T-cell (primary cell): ENCODE measurements at places on chromosomes 13 and 19. TPM values are rescaled to one million over a fixed set of nuclear protein-coding genes. Genes with fewer than 3 reads are reported as not detected.

The KLHL1 gene
- total RNA-seq: not detected

The SLC10A2 gene
- not detected for total RNA-seq

- H3K36me3 ChIP-seq: no peaks in the 10 kb centered on the region
- DNase-seq: no peak
- H3K4me3 ChIP-seq: no peak overlapping the region
- H3K27ac ChIP-seq: no peak overlapping the region
- H3K27me3 ChIP-seq: peaks cover 10% of the 10 kb centered on the region
Observed at GRCh38 chr13:99898421-99898820, 73.1 kb downstream of the ZIC5 start.

DNA sequence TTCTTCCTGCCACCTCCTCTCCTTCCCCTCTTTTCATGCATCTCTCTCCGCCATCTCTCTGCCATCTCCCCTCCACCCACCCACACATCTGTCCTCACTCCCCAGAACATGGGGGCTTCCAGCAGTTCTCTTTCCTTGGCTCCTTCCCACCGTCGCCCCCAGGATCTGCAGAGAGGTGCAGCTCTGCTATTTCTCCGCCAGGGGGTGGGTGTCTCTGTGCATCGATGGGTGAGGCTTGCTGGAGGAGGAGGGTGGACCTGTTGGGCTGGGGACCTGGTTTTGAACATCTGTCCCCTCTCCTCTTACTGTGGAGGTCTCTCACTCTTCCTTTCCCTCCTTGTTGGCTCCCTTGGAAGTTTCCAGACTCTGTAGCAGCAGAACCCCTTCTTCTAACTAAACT is 51.7 kb downstream of the MYH14 start:
- DNase-seq: no peak
- H3K27ac ChIP-seq: no peak overlapping the region
- no peaks in the 10 kb centered on the region for H3K27me3 ChIP-seq
- no peaks in the 10 kb centered on the region for H3K36me3 ChIP-seq
- no peak overlapping the region for H3K4me3 ChIP-seq

The JUND gene
- total RNA-seq: 937 TPM

- peaks cover 12% of the 10 kb centered on the region for H3K4me1 ChIP-seq
- peak overlapping the region; percentile 91 for H3K27ac ChIP-seq
Observed at GRCh38 chr19:40089462-40089861, 1.3 kb downstream of the ZNF780A start.

The ZNF579 gene
- 5.4 TPM for total RNA-seq
